Peyer's patch (tissue), 4 donors: ENCODE measurements at places on chromosomes 13 and 19. TPM values are rescaled to one million over a fixed set of nuclear protein-coding genes. Genes with fewer than 3 reads are reported as not detected.

DNA sequence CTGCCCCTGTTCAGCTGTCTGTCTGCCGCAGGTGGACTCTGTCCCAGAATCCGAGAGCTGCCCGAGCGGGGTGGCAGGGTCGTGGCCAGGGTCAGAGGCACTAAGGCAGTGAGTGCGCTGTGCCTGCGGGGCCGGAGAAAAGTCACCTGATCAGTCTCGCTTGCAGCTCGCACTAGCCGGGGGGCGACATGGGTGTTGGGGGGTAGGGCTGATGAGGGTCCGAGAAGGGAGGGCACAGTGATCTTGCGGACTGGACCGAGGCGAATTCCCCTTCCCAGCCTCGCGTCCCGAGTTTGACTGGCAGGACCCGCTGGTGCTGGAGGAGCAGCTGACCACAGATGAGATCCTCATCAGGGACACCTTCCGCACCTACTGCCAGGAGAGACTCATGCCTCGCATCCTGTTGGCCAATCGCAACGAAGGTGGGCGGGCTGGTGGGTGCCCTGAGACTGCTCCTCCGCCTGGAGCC, 627 bp downstream of the GCDH start:
- H3K36me3 ChIP-seq = no peaks in the 10 kb centered on the region
- peak overlapping the region; percentile 93 for H3K4me3 ChIP-seq
- no peaks in the 10 kb centered on the region for H3K27me3 ChIP-seq
- peak overlapping the region; percentile 84 for H3K27ac ChIP-seq
- H3K4me1 ChIP-seq = peaks cover 16% of the 10 kb centered on the region
- peak; percentile 57 for DNase-seq

GRCh38 chr13:33543089-33543459, 257.5 kb upstream of the STARD13 start:
- H3K4me1 ChIP-seq = no peaks in the 10 kb centered on the region
- H3K27ac ChIP-seq = peak overlapping the region; percentile 95
- DNase-seq = no peak
- peak overlapping the region; percentile 43 for H3K4me3 ChIP-seq
- H3K36me3 ChIP-seq = no peaks in the 10 kb centered on the region

GRCh38 chr13:98504371-98504963, 72.4 kb downstream of the STK24 start:
- H3K36me3 ChIP-seq = peaks cover 5% of the 10 kb centered on the region
- H3K4me3 ChIP-seq = no peak overlapping the region
- H3K27me3 ChIP-seq = no peaks in the 10 kb centered on the region
- peaks cover 39% of the 10 kb centered on the region for H3K4me1 ChIP-seq
- peak; percentile 13 for DNase-seq

Gene FAM124A
- total RNA-seq = 3.2 TPM

Gene ZFP28
- 9.5 TPM for total RNA-seq

Gene CYP4F12
- total RNA-seq = 64.4 TPM

DNA sequence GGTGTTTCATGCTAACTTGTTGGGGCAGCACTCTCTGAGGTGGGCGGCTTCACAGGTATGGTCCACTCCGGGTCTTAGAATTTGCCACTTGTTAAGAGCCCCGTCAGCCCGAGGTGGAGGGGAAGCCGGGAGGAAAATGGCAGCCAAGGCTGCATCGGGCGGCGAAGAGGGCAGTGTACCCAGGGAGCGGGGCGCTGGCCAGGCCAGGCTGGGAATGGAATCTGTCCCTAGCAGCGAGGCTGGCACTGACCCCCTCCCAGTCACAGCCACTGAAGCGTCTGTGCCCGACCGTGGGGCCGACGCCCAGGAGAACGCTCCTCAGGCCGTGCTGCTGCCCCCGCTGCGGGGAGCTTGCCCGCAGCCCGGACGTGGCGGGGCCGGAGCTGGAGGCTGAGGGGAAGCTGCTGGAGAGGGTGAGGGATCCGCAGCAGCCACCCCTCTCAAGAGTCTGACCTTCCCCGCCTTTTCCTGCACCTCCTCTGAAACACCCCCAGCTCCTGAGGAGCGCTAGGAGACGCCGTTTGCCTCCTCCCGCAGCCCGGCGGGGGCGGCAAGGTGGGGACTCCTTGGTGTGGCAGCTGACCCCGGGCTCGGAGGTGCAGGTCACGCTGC, 313.8 kb upstream of the SPRY2 start:
- DNase-seq = no peak
- no peak overlapping the region for H3K27ac ChIP-seq
- H3K4me3 ChIP-seq = peak overlapping the region; percentile 14
- H3K36me3 ChIP-seq = no peaks in the 10 kb centered on the region
- H3K27me3 ChIP-seq = no peaks in the 10 kb centered on the region
- no peaks in the 10 kb centered on the region for H3K4me1 ChIP-seq

GRCh38 chr13:101514695-101515275, 62.3 kb downstream of the ITGBL1 start:
- no peak overlapping the region for H3K4me3 ChIP-seq
- no peaks in the 10 kb centered on the region for H3K4me1 ChIP-seq
- H3K27ac ChIP-seq = no peak overlapping the region
- peak; percentile 22 for DNase-seq
- no peaks in the 10 kb centered on the region for H3K27me3 ChIP-seq

DNA sequence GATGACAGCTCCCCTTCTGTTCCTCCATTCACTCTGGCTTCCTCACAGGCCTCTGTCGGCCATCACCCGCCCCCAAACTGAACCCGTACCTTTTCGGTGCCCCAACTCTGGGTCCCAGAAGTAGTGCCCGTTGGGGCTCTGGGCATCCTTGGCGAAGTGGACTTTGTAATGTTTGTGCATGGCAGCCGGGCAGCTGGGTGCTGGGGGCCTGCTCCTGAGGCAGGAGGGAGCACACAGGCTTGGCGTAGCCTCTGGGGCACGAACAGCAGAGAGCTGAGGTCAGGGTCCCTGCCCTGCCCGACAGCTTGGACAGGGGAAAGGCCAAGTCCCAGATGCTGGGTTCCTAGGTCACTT, 834 bp downstream of the NKPD1 start:
- DNase-seq = no peak
- H3K36me3 ChIP-seq = no peaks in the 10 kb centered on the region
- no peaks in the 10 kb centered on the region for H3K27me3 ChIP-seq
- no peaks in the 10 kb centered on the region for H3K4me1 ChIP-seq

GRCh38 chr13:45113233-45114224, 6.8 kb upstream of the GTF2F2 start:
- no peaks in the 10 kb centered on the region for H3K27me3 ChIP-seq
- no peaks in the 10 kb centered on the region for H3K4me1 ChIP-seq

Gene IL11
- not detected for total RNA-seq

DNA sequence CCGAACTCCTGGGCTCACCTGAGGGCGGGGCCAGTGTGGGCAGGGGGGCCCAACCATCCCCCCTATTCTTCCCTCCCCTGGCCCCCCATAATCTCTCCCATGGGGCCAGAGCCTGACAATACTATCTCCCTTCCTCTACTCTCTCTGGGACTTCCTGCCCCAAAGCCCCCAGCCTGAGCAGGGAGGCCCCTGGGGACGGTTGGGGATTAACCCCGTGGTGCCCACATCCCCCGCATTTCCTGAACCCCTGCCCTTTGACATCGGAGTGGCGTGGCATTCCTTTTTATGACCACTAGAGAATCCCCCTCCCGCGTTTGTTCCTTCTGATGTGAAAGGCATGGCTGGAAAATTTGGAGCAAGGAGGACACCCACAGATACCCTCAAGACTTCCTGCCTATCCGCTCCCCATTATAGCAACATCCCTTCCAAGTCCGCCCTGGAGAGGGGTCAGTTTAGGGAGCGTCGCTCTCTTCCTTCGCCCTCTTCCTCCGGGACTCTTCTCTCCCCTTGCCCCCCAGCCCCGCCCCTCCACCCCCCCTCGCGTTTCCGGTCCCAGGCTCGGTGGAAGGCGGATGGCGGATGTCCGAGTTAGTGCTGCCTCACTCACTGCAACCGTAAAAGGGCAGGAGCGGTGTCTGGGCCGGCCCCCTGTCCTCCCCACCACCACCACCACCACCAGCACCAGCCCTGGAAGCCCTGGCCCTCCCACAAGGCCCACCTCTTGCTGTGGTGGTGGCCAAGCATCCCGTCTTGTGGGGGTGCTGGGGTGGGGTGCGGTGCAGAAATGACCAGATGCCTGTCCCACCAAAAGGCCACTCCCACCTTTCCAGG, 1.8 kb downstream of the VASP start:
- no peaks in the 10 kb centered on the region for H3K27me3 ChIP-seq
- peak overlapping the region; percentile 98 for H3K27ac ChIP-seq
- peak; percentile 80 for DNase-seq
- H3K4me3 ChIP-seq = peak overlapping the region; percentile 84
- peaks cover 18% of the 10 kb centered on the region for H3K4me1 ChIP-seq
- H3K36me3 ChIP-seq = no peaks in the 10 kb centered on the region

DNA sequence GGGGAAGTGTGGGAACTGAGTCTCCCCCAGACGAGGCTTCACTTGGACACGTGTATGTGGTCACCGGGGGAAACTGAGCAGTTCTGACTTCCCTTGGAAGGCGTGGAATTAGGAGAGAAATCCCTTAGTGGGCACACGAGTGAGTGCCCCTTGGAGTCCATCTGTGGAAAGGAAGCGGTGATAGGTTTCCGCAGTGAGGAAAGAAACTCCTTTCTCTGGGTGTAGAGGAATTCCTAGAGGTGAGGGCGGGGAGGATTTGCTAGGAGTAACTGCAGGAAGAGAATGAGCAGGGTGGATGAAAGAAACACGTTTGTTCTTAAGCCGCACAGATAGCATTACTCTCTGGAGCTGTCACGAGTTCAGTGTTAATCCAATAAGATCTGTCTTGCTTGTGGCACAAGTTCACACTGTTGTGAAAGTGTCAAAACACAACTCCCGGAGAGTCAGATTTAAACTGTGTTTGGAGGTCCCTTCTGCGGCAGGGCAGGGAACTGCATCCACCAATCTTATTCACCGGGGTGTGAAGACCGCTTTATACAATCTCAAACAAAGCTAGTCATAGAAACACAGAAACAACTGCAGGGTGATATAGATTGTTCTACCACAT, 1.2 kb downstream of the KL start:
- peak overlapping the region; percentile 54 for H3K4me3 ChIP-seq
- DNase-seq = no peak
- H3K36me3 ChIP-seq = no peaks in the 10 kb centered on the region
- H3K27me3 ChIP-seq = no peaks in the 10 kb centered on the region

Gene LGI4
- 7.4 TPM for total RNA-seq

Gene SH2D3A
- total RNA-seq = 93.6 TPM

Gene SIX5
- total RNA-seq = 6.6 TPM

GRCh38 chr13:89061821-89062220, 1390.7 kb downstream of the SLITRK5 start:
- no peaks in the 10 kb centered on the region for H3K27me3 ChIP-seq
- H3K27ac ChIP-seq = no peak overlapping the region

DNA sequence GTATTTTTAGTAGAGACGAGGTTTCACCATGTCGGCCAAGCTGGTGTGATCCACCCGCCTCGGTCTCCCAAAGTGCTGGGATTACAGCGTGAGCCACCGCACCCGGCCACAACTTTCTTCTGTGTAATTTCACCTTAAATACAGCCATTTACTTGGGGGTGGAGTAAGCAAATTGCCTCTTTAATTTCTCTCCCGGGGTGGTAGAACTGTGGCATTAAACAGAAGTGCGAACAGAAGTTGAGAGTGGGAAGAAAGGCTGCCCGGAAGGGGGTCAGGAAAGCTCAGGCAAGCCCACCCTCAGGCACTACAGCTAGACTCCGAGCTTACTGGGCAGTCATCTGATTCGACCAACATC, 475 bp upstream of the DNAJC15 start:
- no peaks in the 10 kb centered on the region for H3K27me3 ChIP-seq
- H3K4me1 ChIP-seq = peaks cover 5% of the 10 kb centered on the region
- DNase-seq = no peak
- peak overlapping the region; percentile 70 for H3K4me3 ChIP-seq
- H3K27ac ChIP-seq = peak overlapping the region; percentile 82

GRCh38 chr13:25118378-25118905, 22.5 kb downstream of the PABPC3 start:
- no peaks in the 10 kb centered on the region for H3K36me3 ChIP-seq
- H3K27me3 ChIP-seq = no peaks in the 10 kb centered on the region
- H3K4me3 ChIP-seq = no peak overlapping the region
- H3K27ac ChIP-seq = no peak overlapping the region
- H3K4me1 ChIP-seq = no peaks in the 10 kb centered on the region

GRCh38 chr13:39893808-39894207, 238.3 kb downstream of the COG6 start:
- H3K36me3 ChIP-seq = no peaks in the 10 kb centered on the region
- H3K27ac ChIP-seq = no peak overlapping the region
- H3K4me3 ChIP-seq = no peak overlapping the region
- no peak for DNase-seq
- H3K4me1 ChIP-seq = no peaks in the 10 kb centered on the region
- no peaks in the 10 kb centered on the region for H3K27me3 ChIP-seq

DNA sequence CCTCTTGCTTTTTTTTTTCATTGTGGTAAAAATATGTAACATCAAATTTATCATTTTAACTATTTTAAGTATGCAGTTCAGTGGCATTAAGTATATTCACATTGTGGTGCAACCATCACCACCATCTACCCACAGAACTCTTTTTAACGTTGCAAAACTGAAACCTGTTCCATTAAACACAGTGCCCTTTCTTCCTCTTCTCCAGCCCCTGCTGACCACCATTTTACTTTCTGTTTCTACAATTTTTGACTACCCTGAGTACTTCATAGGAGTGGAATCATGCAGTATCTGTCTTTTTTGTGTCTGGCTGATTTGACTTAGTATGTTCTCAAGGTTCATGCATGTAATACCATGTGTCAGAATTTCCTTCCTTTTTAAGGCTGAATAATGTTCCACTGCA, 153.1 kb downstream of the FGF9 start:
- no peaks in the 10 kb centered on the region for H3K4me1 ChIP-seq
- no peak overlapping the region for H3K4me3 ChIP-seq
- no peak overlapping the region for H3K27ac ChIP-seq

GRCh38 chr19:10321874-10322835, 6.3 kb upstream of the FDX2 start:
- H3K27me3 ChIP-seq = no peaks in the 10 kb centered on the region
- H3K27ac ChIP-seq = no peak overlapping the region
- H3K4me3 ChIP-seq = no peak overlapping the region
- peak; percentile 85 for DNase-seq

GRCh38 chr13:40031031-40031430, 375.6 kb downstream of the COG6 start:
- H3K27ac ChIP-seq = no peak overlapping the region
- H3K27me3 ChIP-seq = no peaks in the 10 kb centered on the region
- no peak for DNase-seq
- H3K4me1 ChIP-seq = no peaks in the 10 kb centered on the region
- H3K36me3 ChIP-seq = no peaks in the 10 kb centered on the region

Gene CKM
- not detected for total RNA-seq

Gene GZMM
- total RNA-seq = 4.0 TPM

GRCh38 chr19:5126498-5127223, 157.7 kb downstream of the KDM4B start:
- H3K4me1 ChIP-seq = peaks cover 14% of the 10 kb centered on the region
- DNase-seq = peak; percentile 53
- no peak overlapping the region for H3K4me3 ChIP-seq
- H3K36me3 ChIP-seq = no peaks in the 10 kb centered on the region
- no peaks in the 10 kb centered on the region for H3K27me3 ChIP-seq
- H3K27ac ChIP-seq = no peak overlapping the region

GRCh38 chr13:47903836-47904235, 97.2 kb downstream of the SUCLA2 start:
- H3K4me1 ChIP-seq = no peaks in the 10 kb centered on the region
- H3K4me3 ChIP-seq = peak overlapping the region; percentile 18
- no peaks in the 10 kb centered on the region for H3K27me3 ChIP-seq
- no peak for DNase-seq

Gene TNFSF9
- 0.95 TPM for total RNA-seq

- DNase-seq = peak; percentile 69
- no peaks in the 10 kb centered on the region for H3K4me1 ChIP-seq
- no peaks in the 10 kb centered on the region for H3K27me3 ChIP-seq
- no peaks in the 10 kb centered on the region for H3K36me3 ChIP-seq
Measured at GRCh38 chr13:51832471-51833152, 12.4 kb downstream of the TMEM272 start.

Gene GJB2
- total RNA-seq = 3.3 TPM
